ENCODE measurements at places on chromosomes 11 and 22. TPM values are rescaled to one million over a fixed set of nuclear protein-coding genes. Genes with fewer than 3 reads are reported as not detected.

Gene SLC25A18
- 0.35 TPM for total RNA-seq

Gene MTNR1B
- not detected for total RNA-seq

Gene CHCHD10
- 117 TPM for total RNA-seq

Gene LGALS12
- total RNA-seq: not detected

Gene ASPHD2
- 1.4 TPM for total RNA-seq

Gene DDI1
- not detected for total RNA-seq

Gene ROBO4
- total RNA-seq: not detected

Gene POU2AF2
- not detected for total RNA-seq

Gene MTA2
- 243 TPM for total RNA-seq

Gene LIF
- total RNA-seq: 0.59 TPM

Gene TRIM68
- total RNA-seq: 7.1 TPM

Gene LRRC10B
- total RNA-seq: 17.4 TPM

Gene MIOX
- 0.32 TPM for total RNA-seq

Gene CHID1
- 101 TPM for total RNA-seq

Gene SLC35F2
- total RNA-seq: 95.4 TPM

Gene TESMIN
- total RNA-seq: 13.5 TPM

Gene P2RY2
- total RNA-seq: not detected

Gene TOMT
- not detected for total RNA-seq

Gene LRP5
- 67.0 TPM for total RNA-seq

Gene SCUBE2
- 1.1 TPM for total RNA-seq

Gene RAB39A
- 17.2 TPM for total RNA-seq

Gene RIBC2
- 14.9 TPM for total RNA-seq

Gene SH3BP1
- total RNA-seq: 22.7 TPM

Gene ASCL2
- total RNA-seq: not detected

Gene ALDH3B2
- not detected for total RNA-seq

Gene SCUBE1
- total RNA-seq: 0.24 TPM

Gene CCDC73
- total RNA-seq: not detected

Gene RTN4R
- total RNA-seq: 9.6 TPM

Gene CNTF
- 5.1 TPM for total RNA-seq

Gene SLC22A25
- total RNA-seq: not detected

Gene WNT11
- total RNA-seq: 1.2 TPM

Gene POTEH
- not detected for total RNA-seq

Gene OR51E2
- not detected for total RNA-seq

Gene DGCR6
- total RNA-seq: 2.7 TPM

Gene ENTHD1
- total RNA-seq: not detected

Gene MS4A6A
- not detected for total RNA-seq

Gene GRAP2
- total RNA-seq: not detected

Gene PARVA
- total RNA-seq: 15.2 TPM

Gene MOV10L1
- 0.33 TPM for total RNA-seq

Gene KLHL22
- total RNA-seq: 36.2 TPM

Gene SCN3B
- 0.31 TPM for total RNA-seq
